Naive thymus-derived CD8-positive, alpha-beta T cell (primary cell): ENCODE measurements at places on chromosomes 12 and 14.

- H3K27me3 ChIP-seq: peaks cover 2% of the 10 kb centered on the region
- DNase-seq: no peak
- no peak overlapping the region for H3K4me3 ChIP-seq
- no peaks in the 10 kb centered on the region for H3K4me1 ChIP-seq
- no peak overlapping the region for H3K27ac ChIP-seq
Observed at GRCh38 chr12:32609966-32610365, 69.1 kb upstream of the DNM1L start.

GRCh38 chr12:21337959-21338744 lies 3.4 kb upstream of the SLCO1A2 start:
- DNase-seq: no peak
- H3K27ac ChIP-seq: no peak overlapping the region
- no peaks in the 10 kb centered on the region for H3K4me1 ChIP-seq
- H3K36me3 ChIP-seq: no peaks in the 10 kb centered on the region
- no peak overlapping the region for H3K4me3 ChIP-seq

GRCh38 chr14:64510825-64511671 lies 6.5 kb downstream of the ZBTB1 start:
- DNase-seq: peak; percentile 69
- H3K27ac ChIP-seq: peak overlapping the region; percentile 83
- H3K4me3 ChIP-seq: peak overlapping the region; percentile 49
- peaks cover 87% of the 10 kb centered on the region for H3K4me1 ChIP-seq

- H3K27ac ChIP-seq: peak overlapping the region; percentile 100
- no peaks in the 10 kb centered on the region for H3K27me3 ChIP-seq
- peaks cover 43% of the 10 kb centered on the region for H3K36me3 ChIP-seq
- no peak for DNase-seq
- H3K4me1 ChIP-seq: peaks cover 24% of the 10 kb centered on the region
Observed at GRCh38 chr14:92122351-92122677, 545 bp downstream of the CPSF2 start.
